ENCODE measurements at places on chromosomes 12 and 14.

DNA sequence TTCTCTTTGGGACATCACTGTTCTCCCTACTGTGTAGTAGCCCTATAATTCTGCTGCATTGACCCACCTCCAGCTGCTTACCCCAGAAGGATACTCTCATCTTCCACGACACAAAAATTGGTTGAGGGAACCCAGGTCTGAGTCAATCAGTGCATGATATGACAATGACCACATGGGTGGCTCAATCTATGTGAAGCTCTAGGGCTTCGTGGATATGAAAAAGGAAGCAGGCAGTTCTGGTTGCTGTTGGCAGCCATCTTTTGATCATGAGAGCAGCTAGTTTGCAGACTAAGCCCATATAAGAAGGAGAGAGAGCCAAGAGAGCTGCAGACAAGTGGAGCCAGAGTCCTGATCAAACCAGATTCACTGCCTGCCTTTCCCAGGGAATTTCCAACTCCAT lies 57.9 kb downstream of the AVPR1A start:
- no peak for DNase-seq

- DNase-seq: no peak
Observed at GRCh38 chr12:120668868-120669840, 17.8 kb upstream of the MLEC start.

- no peak for DNase-seq
Observed at GRCh38 chr12:124336742-124337520, 42.0 kb downstream of the RFLNA start.

- no peak for DNase-seq
Observed at GRCh38 chr14:34665785-34666435, 36.0 kb upstream of the SNX6 start.

- no peak for DNase-seq
Observed at GRCh38 chr12:122503147-122503751, 2.5 kb upstream of the ZCCHC8 start.

- no peak for DNase-seq
Observed at GRCh38 chr12:95141310-95141709, 67.9 kb upstream of the NR2C1 start.

- DNase-seq: no peak
Observed at GRCh38 chr12:67541625-67541991, 106.9 kb upstream of the DYRK2 start.

DNA sequence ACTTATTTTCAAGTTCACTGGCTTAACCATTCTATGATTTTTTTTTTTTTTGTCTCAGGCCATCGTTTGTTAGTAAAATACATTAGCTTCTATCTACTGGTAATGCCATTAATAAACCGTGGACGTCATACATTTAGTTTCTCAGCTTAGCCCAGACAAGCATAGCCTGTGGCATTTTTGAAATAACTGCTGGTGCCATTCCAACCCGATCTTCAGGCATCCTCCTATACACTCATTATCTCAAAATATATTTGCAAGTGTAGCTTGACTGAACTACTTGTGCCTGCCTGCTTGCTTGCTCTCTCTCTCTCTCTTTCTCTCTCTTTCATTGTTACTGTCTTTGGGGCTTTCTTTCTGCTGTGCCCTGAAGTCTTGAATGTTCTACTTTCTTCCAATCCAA lies 12.7 kb upstream of the MBIP start:
- DNase-seq: no peak

GRCh38 chr14:42222924-42223471 lies 616.3 kb downstream of the LRFN5 start:
- no peak for DNase-seq

DNA sequence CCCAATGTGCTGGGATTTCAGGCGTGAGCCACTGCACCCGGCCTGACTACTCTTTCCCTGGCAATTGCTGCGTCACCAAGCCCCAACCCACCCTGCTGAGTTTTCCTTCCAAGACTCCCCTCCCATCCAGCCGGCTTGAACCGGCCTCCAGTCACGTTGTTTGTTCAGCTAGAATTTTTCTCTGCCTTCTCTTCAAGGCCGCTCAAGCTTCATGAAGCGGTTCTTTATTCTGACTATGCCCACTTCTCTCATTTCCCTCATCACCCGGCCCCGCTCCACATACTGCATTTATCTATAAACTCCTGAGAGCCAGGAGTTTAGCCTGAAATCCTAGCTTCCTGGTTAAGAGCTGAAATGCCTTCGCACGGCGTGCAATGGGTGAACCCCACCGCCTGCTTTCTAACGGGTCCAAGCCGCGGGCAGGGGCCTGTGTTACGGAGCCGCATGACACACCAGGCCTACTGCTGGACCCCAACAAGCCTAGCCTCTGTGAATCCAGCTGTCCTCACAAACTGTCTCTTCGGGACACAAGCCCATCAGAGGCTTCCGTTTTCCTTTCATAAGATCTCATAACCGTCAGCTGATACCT lies 999 bp upstream of the DCAF4 start:
- no peak for DNase-seq

- DNase-seq: peak; percentile 35
Observed at GRCh38 chr14:102593061-102593824, 794 bp downstream of the RCOR1 start.

DNA sequence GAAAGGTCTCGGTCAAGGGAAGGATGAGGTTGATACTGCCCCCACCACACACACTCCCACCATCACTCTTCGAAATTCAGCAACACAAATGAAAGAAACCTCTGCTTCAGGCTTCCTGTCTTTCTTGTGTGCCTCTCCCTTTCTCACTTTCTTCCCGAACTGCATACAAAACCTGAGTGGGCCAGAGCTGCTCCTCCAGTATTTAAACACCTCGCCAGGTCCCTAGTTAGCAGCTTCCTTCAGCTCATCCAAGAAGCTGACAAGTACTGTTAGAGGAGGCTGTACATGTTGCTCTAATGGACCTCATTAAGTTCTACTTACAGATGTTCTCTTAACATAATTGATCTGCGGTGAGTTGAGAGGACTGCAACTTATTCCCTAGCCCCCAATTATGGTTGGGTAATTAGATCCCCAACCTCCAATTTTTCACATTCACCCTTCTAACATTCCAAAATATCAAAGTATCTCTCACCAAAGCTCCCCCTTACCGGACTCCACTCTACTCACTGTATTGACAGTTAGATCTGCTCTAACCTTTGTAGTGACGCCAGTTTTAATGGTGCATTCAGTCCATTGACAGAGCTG lies 4.1 kb upstream of the LMO3 start:
- DNase-seq: no peak

DNA sequence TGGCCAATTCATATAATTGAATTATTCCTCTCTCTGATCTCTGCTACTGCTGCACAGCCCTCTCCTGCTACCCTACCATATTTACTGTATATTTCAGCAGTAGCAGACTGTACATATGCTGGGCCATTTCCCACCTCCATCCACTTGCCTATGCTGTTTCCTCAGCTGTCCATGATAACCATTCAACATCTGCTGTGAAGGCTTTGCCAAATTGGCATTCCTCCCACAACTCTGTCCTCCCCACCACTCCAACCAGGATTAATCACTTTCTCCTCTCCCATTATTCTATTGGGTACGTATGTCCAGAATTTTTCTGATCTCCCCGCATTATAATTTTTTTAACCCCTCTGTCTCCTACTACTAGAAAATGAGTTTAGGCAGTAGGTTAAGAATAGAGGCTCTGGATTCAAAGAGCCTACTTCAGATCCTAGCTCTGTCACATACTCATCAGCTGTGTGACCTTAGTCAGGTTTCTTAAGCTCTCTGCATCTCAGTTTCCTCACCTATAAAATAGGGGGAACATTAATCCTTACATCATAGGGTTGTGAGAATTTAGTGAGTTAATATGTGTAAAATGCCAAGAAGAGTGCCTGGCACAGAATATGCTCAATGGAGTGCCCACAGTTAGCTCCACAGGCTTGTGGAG lies 123.3 kb downstream of the KICS2 start:
- DNase-seq: no peak
